GM04503 (cell line): ENCODE measurements at places on chromosomes 1 and 21.

GRCh38 chr1:198238121-198238520, 81.3 kb downstream of the NEK7 start:
- no peak for DNase-seq

GRCh38 chr1:159906960-159907359, 7.0 kb upstream of the CFAP45 start:
- DNase-seq: no peak

- no peak for DNase-seq
Measured at GRCh38 chr21:32562915-32563314, 22.4 kb downstream of the TCP10L start.

- no peak for DNase-seq
Measured at GRCh38 chr1:94408104-94408830, 9.9 kb upstream of the ABCD3 start.

GRCh38 chr1:210214573-210215409, 17.8 kb upstream of the SERTAD4 start:
- no peak for DNase-seq

DNA sequence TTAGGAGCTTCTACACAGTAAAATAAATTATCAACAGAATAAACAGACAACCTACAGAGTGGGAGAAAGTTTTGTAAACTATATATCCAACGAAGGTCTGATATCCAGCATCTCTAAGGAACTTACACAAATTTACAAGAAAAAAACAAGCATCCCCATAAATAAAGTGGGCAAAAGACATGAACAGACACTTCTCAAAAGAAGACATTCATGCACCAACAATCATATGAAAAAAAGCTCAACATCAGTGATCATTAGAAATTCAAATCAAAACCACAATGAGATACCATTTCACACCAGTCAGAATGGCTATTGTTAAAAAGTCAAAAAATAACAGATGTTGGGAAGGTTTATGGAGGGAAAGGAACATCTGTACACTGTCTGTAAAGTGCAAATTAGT, 526.4 kb upstream of the CAMK1G start:
- DNase-seq: no peak

GRCh38 chr21:25752416-25752815, 17.6 kb downstream of the GABPA start:
- DNase-seq: no peak

DNA sequence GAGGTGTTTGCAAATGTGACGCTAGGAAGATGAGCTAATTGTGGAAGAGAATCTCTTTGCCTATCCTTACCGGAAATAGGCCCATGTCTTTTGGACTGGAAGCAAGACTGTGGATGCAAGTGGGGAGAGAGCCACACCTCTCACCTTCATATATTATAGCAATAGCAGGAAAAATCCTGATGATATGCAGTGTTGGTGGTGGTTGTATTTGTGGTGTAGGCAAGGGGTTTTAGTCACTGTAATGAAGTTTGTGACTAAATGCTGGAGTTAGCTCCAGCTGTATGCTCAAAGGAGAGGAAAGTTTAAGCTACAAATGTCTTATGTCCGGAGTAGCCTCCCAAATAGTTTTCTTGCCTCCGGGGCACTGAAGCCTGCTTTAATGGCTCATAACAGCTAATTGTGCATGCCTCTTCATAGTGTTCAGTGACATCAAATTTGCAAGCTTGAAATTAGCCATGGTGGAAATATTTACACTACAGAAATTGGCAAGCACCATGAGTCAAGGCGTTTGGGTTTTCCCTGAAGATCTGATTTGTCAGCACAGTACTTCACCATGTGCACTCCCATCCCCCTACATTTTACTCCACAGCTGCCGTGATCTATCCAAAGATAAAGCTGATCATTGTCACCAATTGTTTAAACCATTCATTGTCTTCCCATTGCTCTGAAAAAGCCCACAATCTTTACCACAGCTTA, 102.6 kb upstream of the ZNF644 start:
- no peak for DNase-seq

GRCh38 chr1:19738076-19738475, 61.6 kb downstream of the TMCO4 start:
- DNase-seq: no peak

DNA sequence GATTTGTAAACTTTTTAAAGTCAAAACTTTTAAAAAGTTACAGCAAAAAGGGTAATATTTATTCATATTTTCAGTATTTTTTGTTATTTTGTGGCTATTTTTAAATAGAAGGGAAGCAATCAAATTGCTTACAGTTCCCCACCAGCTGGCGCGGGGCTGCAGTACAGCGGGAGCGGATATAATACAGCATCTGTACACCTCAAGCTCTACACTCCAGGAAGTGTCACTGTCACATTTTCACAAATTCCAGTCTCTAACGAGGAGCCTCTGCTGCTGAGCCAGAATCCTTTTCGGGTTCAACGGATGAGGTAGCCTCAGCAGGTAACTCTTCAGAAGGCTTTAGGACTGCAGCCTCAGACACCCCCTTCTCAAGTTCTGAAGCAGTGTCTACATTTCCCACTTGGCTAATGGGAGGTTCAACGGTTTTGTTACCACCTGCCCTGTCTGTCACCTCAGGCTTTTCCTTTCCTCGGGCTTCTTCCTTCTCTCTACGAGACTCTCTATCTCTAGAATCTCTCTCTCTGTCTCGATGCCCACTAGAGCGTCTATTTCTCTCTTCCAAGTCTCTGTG, 11.7 kb downstream of the SOD1 start:
- no peak for DNase-seq

DNA sequence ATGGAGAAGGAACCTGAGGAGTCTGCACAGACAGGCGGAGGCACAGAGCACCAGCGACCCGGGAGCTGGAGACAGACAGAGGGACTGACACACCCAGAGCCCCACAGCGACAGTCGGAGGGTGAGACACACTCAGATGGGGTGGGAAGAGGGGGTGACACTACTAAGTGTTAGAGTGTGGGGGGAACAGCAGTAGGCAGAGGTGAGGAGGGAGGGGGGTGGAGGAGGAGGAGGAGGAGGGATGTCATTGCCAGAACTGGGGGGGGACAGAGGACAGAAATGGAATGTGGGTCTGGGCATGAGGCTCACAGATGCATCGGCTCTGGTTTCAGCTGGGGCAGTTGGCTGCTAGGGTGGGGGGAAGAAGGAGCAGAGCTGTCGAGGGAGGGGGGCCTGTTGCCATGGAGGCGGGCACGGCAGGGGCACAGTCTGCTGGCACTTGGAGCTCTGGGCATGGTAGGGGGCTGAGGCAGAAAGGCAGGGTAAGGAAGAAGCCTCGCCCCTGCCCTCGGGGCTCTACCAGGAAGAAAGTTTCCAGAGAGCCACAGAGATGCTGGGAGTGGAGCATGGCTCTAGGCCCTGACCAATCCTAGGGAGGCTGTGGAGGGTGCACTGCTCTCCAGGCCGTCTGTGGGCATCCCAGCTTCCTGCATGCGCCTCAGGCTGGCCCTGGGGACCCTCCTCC, 37.3 kb downstream of the AHDC1 start:
- no peak for DNase-seq

DNA sequence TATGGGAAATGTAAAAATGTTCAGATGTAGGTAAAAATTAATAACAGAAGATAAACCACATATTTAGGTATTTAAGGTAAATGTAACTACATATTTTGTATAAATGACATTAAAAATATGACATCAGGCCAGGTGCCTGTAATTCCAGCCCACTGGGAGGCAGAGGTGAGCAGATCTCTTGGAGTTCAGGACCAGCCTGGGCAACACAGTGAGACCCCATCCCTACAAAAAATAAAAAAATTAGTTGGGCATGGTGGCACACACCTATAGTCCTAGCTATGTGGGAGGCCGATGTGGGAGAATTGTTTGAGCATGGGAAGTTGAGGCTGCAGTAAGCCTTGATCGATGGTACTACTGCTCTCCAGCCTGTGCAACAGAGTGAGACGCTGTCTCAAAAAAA, 216.5 kb downstream of the SPATA17 start:
- DNase-seq: no peak

GRCh38 chr1:241647658-241648057, 4.4 kb upstream of the WDR64 start:
- DNase-seq: no peak

- DNase-seq: no peak
Measured at GRCh38 chr1:53581476-53581875, 122.3 kb downstream of the DMRTB1 start.

DNA sequence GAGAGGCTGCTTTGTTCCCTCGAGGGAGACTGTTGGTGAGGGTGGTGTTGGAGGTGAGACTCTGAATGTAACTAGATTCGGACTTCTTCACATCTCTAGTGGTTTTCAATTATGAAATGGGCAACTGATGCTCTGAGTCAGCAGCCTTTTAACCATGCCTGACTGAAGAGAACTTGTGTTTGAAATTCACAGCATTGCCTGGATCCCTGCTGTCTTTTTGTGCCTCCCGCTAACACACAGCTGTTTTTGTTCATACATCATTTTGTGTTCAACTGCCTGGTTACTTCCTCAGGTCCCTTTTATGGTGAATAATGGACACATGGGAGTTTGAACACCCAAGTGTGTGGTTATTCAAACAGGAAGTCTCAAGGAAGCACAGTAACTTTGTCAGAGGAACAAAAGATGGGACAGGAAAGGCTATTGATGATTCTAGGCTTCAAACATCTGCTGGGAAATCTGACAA, 16.8 kb downstream of the LAMC1 start:
- peak; percentile 78 for DNase-seq

DNA sequence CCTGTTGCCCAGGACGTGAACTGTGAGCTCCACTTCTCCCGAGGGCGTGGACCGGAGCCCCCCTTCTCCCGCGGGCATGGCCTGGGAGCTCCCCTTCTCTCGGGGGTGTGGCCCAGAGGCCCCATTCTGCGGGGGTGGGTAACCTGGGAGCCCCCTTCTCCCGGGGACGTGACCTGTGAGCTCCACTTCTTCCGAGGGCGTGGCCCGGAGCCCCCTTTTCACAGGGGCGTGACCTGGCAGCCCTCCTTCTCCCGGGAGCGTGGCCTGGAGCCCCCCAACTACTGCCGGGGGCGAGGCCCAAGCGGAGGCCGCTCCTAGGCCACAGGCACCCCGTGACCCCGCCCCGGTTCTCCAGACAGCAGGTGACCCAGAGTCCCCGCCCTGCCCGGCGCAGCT, 320 bp downstream of the C1orf174 start:
- DNase-seq: no peak

DNA sequence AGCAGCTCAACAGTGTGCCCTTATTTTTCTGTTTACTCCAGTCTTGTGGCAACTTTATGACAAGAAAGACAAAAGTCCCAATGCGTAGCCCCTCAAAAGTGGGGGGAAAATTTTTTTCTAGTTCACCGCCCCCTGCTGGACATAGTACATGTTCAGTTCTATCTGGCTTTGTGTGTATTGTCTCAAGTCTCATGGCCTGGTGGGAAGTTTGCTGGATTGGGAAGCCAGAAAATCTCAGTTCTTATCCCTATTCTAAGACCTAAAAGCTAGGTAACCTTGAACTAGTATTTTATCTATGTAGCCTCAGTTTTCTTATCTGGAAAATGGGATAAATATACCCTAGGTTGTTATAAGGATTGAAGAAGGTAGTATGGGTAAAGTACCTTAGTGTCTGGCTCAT, 55.8 kb upstream of the LDLRAP1 start:
- DNase-seq: no peak

- DNase-seq: no peak
Measured at GRCh38 chr1:160346958-160347357, 3.8 kb downstream of the NCSTN start.

DNA sequence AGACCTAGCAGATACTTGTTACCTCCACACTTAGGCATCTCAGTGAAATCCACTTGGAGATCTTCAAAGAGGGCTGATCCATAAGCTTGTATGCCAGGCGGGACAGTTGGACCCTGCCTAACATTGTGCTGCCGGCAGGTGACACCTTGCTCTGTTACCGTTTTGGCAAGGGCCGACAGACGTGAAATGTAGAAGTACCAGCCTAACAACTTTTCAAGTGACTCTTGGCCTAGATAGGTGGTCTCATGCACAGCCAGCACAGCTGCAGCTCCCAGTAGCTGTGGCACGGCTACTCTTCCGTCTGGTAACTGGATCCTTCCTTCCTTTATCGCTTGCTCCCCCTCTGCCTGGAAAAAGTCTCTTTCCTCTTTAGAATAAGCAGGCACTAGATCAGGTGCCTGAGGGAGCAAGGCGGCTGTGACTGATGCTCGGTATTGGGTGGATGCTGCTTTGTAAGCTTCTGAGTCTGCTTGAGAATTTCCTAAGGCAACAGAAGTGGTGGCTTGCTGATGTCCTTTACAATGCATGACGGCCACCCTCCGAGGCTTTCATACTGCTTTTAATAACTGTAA, 713.5 kb downstream of the AMY1C start:
- no peak for DNase-seq

DNA sequence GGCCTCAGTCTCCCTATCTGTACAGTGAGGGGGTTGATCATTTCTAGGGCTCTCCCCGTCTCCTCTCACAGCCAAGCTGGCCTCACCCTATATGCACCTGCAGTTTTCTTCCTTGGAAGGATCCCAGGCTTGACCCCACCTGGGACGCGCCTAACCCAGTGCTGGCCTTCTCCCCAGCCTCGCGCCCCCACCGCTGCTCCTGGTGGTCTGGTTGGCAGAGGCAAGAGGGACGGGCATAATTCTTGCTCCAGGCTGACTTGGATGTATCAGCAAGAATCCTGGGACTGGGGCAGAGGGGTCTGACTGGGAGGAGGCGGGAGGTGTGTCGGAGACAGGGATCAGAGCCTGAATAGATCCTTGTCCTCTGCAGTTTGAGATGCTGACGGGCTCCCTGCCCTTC, 25.2 kb downstream of the RPS6KA1 start:
- DNase-seq: no peak

DNA sequence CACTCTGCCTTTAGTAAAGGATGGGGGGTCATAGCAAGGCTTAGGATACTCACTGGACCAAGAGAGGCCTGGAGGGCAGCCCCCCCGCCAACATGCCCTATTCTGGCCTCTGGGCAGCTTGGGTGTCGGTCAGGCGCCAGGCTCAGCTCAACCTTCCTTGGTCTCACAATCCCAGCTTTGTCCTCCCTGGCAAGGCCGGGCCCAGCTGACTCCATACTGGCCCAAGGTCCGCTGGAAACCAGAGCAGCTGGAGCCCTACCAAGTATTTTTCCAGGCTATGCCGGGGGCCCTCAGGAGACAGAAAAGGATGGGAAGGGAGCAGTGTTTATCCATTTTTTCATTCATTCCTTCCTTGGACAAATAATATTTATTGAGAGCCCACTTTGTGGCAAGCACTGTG, 6.2 kb downstream of the FBXO2 start:
- DNase-seq: no peak

DNA sequence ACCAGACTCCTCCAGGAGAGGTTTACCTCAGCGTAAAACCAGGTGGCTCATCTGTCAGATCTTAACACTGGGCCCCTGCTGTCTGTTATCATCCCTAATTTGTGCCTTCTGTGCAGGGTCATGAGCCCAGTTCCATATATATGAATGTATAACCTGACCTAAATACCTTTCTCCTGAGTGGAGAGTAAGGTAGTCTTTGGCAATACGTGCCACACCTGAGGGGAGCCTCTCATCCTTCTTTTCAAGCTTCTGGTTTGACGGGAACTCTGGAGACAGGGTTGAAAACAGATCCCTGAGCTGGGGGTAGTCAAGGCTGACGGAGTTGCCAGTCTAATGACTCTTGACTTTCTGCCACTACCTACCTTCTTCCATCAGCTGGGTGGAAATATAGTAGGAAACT, 4.1 kb downstream of the SFT2D2 start:
- DNase-seq: no peak

- DNase-seq: no peak
Measured at GRCh38 chr1:23650344-23650990, 41.1 kb upstream of the RPL11 start.

GRCh38 chr1:213690341-213690917, 297.3 kb upstream of the PROX1 start:
- no peak for DNase-seq
